ENCODE measurements at places on chromosomes 12 and 14. TPM values are rescaled to one million over a fixed set of nuclear protein-coding genes. Genes with fewer than 3 reads are reported as not detected.

DNA sequence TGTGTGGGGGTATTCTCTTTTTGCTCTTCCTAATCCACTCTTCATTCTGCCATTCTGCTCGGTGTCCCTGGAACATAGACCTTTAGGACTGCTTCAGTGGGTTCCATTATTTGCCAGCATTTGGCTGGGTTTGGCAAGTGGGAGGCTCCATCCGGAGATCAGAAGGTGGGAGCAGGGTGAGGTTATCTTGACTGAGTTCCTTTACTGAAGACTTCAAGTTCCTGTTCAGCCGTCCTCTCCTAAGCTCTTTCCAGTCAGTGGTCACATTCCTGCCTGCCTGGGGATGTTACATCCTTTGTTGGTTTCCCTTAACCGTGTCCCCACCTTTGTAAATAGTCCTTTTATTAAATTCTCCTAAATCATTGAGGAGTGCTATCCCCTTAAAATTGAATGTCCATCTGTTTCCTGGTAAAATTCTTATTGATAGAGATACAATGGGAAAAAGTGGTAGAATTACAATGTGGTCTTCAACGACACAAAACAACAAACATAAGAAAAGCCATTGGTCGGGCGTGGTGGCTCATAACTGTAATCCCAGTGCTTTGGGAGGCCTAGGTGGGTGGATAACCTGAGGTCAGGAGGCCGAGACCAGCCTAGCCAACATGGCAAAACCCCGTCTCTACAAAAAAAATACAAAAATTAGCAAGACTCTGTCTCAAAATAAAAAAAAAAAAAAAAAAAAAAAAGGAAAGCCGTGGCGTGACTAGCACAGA, 5.0 kb upstream of the MIA2 start:
- DNase-seq = no peak

- no peak for DNase-seq
Measured at GRCh38 chr12:100857418-100857817, 62.8 kb downstream of the ANO4 start.

Gene SUOX
- 29.7 TPM for total RNA-seq

GRCh38 chr12:65302891-65303290, 24.4 kb downstream of the MSRB3 start:
- DNase-seq = no peak

Gene PPM1H
- 6.5 TPM for total RNA-seq

Gene IGFBP6
- total RNA-seq = 50.2 TPM

Gene DPF3
- 25.0 TPM for total RNA-seq

DNA sequence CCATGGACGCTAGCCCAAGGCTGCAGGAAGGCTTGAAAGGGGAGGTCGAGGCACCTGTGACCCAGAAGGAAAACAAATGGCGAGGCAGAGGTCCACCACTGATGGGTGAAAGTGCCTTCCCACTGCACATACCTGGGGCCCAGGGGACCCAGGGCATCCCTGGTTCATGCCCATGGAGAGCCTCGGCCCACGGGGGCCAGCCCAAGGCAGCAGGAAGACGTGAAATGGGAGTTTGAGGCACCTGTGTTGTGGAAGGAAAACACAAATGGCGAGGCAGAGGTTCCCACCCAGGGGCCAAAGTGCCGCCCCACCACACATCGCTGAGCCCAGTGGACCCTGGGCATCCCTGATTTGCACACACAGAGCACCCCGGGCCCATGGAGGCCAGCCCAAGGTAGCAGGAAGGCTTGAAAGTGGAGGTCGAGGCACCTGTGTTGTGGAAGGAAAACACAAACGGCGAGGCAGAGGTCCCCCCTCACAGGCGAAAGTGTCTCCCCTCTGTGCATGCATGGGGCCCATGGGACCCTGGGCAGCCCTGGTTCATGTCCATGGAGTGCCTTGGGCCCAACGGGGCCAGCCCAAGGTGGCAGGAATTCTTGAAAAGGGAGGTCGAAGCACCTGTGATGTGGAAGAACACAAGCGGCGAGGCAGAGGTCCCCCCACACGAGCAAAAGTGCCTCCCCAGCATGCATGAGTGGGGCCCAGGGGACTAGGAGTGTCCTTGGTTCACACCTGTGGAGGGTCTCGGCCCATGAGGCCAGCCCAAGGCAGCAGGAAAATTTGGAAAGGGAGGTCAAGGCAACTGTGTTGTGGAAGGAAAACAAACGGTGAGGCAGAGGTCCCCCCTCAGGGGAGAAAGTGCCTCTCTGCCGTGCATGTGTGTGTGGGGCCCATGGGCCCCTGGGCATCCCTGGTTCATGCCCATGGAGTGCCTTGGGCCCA, 383.3 kb downstream of the ALG10 start:
- peak; percentile 12 for DNase-seq

- no peak for DNase-seq
Measured at GRCh38 chr12:79635676-79636075, 55.1 kb downstream of the PAWR start.

Gene FOXN3
- 122 TPM for total RNA-seq

All from Right ventricle myocardium superior (tissue), 1 donor.